Stimulated activated CD8-positive, alpha-beta memory T cell treated with anti-CD3 and anti-CD28 coated beads, Interleukin-4, amount 100 ng/mL, for 48 hours (primary cell): ENCODE measurements at places on chromosomes 7 and 10.

- DNase-seq, result peak; percentile 31
Observed at GRCh38 chr10:112950714-112951358, 789 bp downstream of the TCF7L2 start.

DNA sequence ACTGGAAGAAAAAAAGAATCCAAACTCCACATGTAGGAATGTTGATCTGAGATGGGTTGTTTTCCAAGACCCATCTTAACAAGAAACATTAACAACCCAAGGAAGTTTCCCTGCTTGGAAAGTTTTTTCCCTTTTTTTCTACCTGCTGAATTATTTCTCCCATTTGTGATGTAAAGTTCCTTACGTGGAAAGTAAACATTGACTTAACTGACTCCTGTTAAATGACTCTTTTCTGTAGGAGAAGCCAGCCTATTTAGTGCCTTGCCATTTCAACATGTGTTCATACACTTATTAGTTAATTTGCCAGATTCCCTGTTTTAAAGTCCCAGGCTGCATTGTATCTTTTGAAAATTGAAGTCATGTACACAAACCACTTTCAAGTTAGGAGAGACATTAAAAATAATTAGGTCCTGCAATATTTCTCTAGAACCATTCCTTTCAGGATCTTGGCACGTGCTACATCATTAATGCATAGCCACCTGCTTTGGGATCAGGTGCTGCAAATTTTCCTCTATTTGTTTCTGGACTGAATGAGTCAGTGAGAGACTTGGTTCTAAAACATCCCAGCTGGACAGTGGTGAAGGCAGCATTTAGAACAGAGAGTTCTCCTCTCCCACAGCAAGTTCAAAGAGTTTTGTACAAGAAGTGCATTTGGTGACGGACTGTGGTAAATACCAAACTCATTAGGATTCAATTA is 698.5 kb downstream of the SUGCT start:
- DNase-seq, result no peak

GRCh38 chr7:45873355-45873754 is 473 bp upstream of the CCDC201 start:
- no peak for DNase-seq

GRCh38 chr7:156167987-156168386 is 355.7 kb upstream of the SHH start:
- DNase-seq, result no peak

- DNase-seq, result no peak
Observed at GRCh38 chr10:48580236-48580635, 24.6 kb downstream of the ARHGAP22 start.

DNA sequence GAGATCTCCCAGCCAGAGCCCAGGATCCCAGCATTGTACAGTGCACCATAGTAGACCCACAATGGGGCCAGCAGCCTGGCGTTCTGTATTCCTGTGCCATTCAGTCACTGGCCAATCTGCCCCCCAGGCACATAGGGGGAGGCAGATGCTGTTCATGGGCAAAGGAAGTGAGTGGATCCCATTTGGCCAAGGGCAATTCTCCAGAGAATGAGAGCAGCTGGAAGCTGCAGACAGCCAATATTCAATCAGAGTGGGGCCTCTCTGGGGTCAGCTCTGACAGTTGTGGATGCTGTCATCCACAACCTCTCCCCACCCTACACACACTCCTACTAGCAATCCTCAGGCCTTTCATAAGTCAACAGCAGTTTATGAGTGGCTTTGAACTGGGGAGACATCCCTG is 17.5 kb downstream of the STEAP1B start:
- no peak for DNase-seq

DNA sequence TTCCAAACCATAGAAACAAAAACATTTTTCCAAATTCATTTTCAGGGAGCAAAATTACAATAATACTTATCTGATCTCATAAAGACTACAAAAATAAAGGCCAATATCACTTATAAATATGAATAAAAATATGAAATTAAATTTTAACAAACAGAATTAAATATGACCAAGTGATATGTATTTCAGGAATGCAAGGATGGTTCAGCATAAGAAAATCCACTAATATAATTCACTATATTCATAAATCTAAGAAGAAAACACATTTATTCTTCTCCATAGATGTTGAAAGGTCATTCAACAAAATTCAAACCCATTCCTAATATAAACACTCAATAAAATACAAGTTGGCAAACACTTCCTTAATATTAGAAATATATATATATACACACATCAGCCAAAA is 115.2 kb upstream of the TMEM168 start:
- DNase-seq, result no peak

- DNase-seq, result no peak
Observed at GRCh38 chr7:48665353-48666135, 258.8 kb upstream of the CDC14C start.

DNA sequence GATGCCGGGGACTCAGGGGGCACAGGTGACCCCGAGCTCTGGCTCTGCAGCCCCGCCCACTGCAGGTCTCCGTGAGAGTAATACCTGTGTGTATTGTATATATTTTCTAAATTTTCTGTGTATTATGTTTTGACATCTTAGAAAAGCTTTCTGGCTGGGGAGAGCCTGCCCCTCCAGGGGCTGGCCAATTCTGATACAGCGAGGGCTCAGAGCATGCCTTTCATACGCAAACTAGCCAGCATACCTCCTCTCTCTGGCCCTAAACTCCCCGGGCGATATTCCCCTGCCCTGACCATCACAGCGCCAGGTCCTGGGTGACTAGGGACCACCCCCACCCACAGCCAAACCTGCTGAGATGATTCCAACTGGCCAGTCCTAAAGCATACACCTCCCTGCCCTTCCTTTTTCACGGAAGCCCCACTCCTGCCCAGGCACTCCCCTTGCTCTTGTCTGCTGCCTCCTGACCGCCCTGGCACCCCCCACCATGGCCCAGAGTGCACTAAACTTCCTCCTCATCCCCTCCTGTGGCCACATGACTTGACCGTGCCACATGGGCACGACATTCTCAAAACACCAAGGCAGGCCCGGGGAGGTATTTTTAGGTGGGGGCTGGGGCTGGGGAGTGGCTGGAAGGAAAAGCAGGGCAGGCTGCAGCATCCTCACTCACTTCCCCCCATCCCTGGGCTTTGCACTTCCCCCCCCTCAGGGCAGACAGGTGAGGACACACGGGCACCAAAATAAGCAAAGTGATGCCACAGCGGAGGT is 61.5 kb downstream of the INSIG1 start:
- no peak for DNase-seq

GRCh38 chr7:149031353-149031910 is 3.1 kb upstream of the PDIA4 start:
- no peak for DNase-seq
